NCI-H774 (cell line): ENCODE measurements at places on chromosomes 13 and 19.
A peak's percentile ranks its signal among the peaks of the same experiment; 100 is the strongest.

GRCh38 chr19:20367811-20368294 is 197.7 kb downstream of the ZNF737 start:
- DNase-seq = peak; percentile 73

GRCh38 chr19:12052497-12053169 is at the start of gene ZNF878:
TSS of gene ZNF878 (minus strand) at chr19:12052961. CDS start at chr19:12052801, 160 bp downstream.
- peak; percentile 89 for DNase-seq

- no peak for DNase-seq
Measured at GRCh38 chr13:38697628-38698333, 10.9 kb downstream of the FREM2 start.

GRCh38 chr13:30376426-30377311 is 45.6 kb upstream of the UBE2L5 start:
- DNase-seq = no peak

DNA sequence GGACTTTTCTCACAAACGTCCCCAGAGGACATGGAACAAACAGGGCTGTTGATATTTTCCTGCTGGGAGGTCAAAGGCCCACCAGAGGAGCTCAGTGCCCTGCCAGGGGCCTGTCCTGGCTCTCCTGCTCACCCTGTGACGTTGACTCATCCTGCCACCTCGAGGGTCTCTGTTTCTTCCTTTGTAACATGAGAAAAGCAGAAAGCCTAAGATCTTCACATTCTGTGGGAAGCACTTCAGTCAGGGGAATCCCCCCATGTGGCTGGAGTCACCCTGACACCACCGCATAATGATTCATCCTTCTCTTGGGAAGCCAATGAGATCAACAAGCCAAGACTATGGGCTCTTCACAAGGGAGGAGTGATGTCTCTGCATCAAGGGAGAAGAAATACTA is 147.9 kb downstream of the KATNAL1 start:
- DNase-seq = no peak

- no peak for DNase-seq
Measured at GRCh38 chr13:44542361-44542760, 33.8 kb downstream of the TSC22D1 start.

- no peak for DNase-seq
Measured at GRCh38 chr13:33723365-33723764, 94.6 kb upstream of the RFC3 start.

GRCh38 chr19:45769821-45770191 is 754 bp upstream of the SIX5 start:
- no peak for DNase-seq

GRCh38 chr13:32098272-32098671 is 66.7 kb downstream of the FRY start:
- no peak for DNase-seq
